Activated CD4-positive, alpha-beta T cell treated with anti-CD3 and anti-CD28 coated beads, Interleukin-2, amount 10 ng/mL, durations not matched to agents 7 days and 5 days (primary cell): ENCODE measurements at places on chromosomes 4 and X. TPM values are rescaled to one million over a fixed set of nuclear protein-coding genes. Genes with fewer than 3 reads are reported as not detected.
A peak's percentile ranks its signal among the peaks of the same experiment; 100 is the strongest.

The CXCL6 gene
- total RNA-seq, result not detected

The ANXA3 gene
- 1.2 TPM for total RNA-seq

The CENPVL1 gene
- total RNA-seq, result not detected

GRCh38 chr4:825063-825970 lies 612 bp downstream of the CPLX1 start:
- DNase-seq, result peak; percentile 22

GRCh38 chrX:97936296-97936695 lies 1052.6 kb downstream of the RPA4 start:
- DNase-seq, result no peak

GRCh38 chrX:70456256-70456655 lies 11.6 kb downstream of the DLG3 start:
- DNase-seq, result no peak

DNA sequence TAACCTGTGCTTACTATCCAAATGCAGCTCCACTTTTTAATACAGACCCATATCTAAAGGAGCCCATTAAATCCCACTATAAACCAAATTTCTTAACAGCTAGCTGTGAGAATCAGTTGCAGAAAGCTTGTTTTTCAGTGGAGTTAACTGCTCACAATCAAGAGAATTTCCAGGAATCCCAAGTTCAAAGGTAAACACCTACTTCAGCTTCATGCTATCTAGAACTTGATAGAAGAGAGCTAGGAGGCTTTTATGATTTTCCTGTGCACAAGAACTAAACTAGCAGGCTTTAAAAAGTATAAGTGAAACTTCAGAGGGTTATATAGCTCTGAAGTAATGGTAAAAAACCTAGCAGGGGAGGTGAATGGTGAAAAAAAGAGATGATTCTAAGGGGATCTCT lies 96.2 kb upstream of the PABPC4L start:
- DNase-seq, result no peak

- DNase-seq, result no peak
Observed at GRCh38 chrX:110322603-110323002, 4.7 kb upstream of the AMMECR1 start.
